SJCRH30 (cell line): ENCODE measurements at places on chromosomes 5 and 9.

- DNase-seq, result no peak
Observed at GRCh38 chr9:110047232-110047954, 160.6 kb downstream of the C9orf152 start.

- DNase-seq, result peak; percentile 32
Observed at GRCh38 chr9:114250235-114250568, 72.7 kb upstream of the ORM1 start.

- DNase-seq, result no peak
Observed at GRCh38 chr9:135295551-135296300, 183.9 kb upstream of the PPP1R26 start.

DNA sequence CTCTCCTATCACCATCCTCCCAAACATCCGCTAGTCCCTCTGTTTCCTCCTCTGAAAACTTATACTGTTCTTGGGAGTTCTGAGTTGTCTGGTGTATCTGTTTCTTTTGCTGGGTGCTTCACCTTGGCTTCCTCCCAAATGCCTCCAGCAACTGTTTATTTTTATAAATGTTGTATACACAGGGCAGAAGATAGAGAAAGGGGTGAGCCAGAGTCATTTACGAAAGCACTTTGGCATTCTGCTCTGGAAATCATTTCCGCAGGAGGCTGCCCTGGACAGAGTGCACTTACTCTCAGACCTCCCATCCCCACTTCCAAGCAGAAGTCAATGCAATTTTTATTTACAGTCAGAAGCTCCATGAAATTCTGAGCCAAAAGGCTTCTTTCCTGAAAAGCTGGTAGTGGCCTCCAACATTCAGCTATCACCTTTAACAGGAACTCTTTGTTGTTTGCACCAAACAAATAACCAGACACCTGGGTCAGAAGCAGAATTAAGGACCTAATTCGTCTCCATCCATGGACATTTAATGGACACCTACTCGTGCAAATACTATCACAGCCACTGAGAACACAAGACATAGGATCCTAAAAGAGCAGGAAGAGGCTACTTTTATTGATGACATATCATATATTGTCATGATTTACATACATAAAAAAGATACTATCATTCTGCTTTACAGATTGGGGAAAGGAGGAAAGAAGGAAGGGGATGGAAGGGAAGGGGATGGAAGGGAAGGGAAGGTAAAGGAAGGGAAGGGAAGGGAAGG is 229.5 kb upstream of the PAPPA start:
- peak; percentile 61 for DNase-seq

DNA sequence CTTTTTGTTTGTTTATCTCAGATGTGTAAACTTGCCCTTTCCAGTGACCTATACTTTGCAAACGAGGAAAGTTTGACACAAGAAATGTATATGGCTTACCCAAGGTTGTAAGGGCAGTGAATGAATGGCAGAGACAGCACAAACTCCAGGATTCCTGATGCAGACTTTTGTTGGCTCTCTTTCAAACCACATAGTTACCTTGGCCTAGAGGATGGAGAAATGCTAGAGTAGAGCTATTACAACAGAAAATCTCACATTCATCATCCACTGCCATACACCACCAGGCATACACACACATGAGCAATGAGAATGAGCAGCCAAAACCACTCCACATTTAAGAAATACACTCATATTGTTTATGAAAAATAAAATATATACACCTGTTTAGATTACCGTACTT is 387.0 kb downstream of the TLR4 start:
- no peak for DNase-seq

- DNase-seq, result no peak
Observed at GRCh38 chr9:109775516-109775915, 4.5 kb upstream of the PALM2AKAP2 start.

- no peak for DNase-seq
Observed at GRCh38 chr5:78568676-78569075, 79.9 kb downstream of the LHFPL2 start.

GRCh38 chr5:125197321-125197720 is 450.9 kb upstream of the ZNF608 start:
- DNase-seq, result no peak

GRCh38 chr5:32462618-32463017 is 18.1 kb upstream of the ZFR start:
- DNase-seq, result no peak

DNA sequence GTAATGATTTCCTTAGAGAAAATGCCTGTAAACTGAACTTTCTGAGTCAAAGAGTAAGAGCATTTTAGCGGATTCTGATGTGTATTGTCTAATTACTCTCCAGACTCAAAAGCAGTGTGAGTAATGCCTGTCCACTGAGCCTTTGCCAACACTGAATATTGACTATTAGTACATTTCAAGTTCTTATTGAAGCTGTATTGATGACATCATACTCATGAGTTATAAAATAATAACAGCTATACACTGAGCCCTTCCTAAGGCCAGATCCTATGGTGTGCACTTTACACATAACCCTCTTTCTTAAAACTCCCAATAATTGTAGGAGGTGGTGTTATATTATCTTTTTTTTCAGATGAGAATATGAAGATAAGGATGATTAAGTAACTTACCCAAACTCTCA is 152.8 kb upstream of the TRPC7 start:
- no peak for DNase-seq

GRCh38 chr5:13708906-13709305 is 235.6 kb downstream of the DNAH5 start:
- no peak for DNase-seq

DNA sequence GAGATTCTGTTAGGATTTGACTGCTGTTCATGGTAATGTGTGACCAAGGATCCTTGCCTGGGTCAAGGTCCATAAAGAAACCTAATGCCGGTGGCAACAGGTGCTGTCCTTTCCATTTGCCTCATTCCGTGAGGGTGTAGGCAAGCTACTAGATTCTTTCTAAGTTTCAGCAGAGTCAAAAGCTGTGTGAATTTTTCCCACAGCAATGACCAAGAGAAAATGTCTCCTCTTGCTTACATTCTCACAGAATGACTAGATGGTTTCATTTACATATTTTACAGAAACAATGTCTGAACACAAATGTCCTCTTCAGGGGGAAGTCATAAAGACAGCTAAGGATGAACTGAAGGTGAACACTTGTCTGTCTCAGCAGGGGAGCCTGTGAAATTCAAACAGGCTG is 75.3 kb upstream of the SV2C start:
- DNase-seq, result no peak

DNA sequence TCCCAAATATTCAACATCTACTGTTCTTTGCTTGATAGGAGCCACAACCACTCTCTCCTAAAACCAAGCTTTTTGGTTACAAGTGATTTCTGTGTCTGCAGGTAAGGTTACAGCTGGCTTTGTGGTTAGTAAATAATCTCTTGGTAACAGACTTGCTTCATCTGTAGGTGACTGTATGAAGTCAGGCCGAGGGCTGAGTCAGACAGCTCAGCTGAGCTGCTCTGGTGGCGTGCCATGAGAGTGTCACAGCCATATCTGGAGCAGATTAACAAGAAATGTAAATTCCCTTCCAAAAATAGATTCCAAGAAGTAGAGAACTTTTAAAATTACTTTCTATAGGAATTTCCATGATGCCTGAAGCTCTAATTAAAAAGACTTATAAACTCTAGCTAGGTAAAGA is 23.7 kb upstream of the TAS2R1 start:
- DNase-seq, result no peak

DNA sequence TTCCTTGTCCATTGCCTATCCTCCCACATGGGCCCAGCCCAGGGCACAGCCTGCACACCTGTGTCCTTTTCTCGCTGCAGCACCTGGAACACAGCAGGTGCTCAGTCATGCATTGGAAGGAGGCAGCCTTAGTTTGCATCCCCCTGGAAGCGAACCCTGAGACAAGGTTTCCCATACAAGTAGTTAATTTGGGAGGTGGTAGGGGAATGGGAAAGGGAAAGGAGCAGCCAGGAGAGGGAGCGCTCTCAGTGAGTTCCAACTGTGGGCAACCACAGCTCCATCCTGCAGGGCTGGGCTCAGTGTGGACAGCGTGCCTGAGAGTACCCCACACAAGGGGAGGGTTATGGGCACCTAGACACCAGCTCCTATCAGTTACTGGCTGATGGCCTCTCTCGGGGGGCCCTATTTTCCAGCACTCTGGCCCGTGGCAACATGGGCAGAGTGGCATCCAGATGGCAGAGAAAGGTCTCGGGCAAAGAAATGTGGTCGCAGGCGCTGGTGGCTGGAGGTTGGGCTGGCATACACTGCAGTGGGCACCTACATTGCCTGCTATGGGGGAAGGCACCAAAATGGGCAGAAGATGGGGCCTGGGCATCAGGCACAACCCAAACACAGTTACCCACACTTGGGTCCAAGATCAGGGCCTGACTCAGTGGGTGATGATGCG is 50.1 kb downstream of the TSPAN17 start:
- DNase-seq, result no peak

- no peak for DNase-seq
Observed at GRCh38 chr5:22314548-22314947, 538.6 kb downstream of the CDH12 start.

DNA sequence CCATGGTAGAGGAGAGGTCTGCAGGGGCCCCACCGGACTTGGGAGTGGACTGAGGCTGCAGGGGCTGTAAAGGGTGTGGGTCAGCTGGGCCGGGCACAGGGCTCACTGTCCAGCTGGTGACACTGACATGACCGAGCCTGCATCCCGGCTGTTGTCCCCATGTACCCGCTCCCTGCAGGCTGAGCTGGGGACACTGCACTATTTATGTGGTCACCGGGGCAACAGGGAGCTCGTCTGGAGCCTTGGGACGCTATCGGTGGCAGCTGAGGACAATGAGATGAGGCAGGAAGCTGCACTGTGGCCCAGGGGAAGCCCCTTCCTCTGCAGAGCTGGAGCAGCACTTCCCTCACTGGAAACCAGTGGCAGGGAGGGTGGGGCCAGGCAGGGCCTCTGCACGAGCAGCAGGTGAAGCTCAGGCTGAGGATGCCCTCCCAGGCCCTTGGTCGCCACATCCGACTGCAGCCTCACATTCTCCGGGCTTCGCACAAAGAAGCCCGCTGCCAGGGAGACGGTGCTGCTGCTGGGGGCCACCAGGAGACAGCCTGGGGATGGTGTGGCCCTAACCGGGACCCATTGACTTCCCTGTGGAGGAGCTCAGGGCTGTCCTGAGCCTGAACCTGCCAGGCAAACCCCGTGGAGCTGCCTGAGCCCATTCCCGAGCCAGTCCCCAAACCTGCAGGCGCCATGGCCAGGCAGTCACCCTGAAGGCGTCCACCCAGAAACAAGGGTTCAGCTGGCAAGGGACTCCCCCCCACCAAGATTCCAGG is 26.4 kb downstream of the ZDHHC11B start:
- DNase-seq, result no peak

DNA sequence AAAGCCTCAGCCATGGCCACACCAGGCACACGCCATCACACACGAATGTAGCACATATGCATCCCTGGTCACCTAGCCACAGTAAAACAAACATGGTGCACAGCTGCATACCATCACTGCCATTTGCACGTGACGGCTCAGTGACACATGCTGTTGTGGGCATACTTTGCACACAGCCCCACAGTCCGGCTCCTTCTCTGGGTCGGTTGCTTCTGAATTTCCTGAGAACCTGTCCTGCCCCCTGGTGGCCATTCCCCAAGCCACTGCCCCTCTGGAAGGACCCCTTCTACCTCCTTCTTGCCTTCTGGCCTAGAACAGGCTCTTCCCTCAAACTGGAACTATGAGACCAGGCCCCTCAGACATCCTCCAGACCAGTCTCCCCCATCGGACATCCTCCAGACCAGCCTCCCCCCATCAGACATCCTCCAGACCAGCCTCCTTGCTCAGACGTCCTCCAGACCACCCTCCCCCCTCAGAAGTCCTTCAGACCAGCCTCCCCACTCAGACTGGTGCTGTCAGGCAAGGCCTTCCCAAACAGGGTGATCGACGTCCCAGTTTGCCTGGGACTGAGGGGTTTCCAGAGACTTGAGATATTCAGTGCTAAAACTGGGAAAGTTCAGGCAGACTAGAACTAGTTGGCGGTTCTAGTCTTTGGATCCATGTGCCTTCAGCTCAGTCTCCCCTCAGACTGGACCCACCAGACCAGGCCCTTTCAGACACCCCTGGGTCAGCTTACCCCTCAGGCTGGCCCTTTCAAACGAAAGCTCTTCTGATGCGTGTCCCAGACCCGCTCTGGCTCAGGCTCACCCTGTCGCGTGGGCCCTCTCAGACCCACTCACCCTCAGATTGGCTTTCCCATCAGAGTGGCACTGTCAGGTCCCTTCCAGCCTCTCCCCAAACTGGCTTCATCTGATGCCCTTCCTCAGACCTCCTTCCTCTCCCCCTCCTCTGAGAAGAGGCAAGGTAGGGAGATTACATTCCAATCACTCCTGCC is 24.3 kb upstream of the ENHO start:
- peak; percentile 81 for DNase-seq

DNA sequence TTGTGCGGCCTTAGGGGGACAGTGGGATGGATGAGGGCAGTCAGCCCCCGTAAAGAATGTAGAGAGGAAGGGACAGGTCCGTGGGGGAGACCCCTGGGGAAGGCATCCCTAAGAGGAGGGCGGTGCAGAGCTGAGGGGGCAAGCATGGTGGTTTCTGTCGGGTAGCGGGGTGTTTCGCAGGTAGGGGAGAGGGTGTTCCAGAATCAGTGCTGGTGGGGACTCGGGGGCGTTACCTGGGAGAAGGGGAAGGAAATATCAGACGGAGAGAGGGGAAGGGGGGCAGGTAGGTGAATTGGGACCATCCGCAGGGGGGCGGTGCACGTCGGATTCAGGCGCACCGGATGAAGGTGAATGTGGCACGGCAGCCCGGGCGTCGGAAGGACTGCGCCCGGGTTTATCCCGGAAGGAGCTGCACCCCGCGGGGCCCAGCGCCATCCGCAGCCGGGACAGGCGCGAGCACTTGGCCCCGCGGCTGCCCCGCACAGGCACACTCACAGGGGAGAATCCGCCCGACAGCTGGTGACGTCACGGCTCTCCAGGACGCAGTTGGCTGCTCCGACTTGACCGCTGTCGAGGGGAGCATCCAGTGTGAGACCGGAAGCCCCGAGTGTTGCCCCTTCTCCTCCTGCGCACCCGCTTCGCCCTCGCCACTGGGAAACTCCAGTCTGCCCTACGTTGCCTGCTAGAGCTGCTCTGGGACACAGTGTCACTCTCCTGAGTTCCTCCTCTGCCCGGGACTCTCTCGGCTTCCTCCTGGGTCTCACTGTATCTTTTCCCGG is 1.3 kb downstream of the CD72 start:
- no peak for DNase-seq

DNA sequence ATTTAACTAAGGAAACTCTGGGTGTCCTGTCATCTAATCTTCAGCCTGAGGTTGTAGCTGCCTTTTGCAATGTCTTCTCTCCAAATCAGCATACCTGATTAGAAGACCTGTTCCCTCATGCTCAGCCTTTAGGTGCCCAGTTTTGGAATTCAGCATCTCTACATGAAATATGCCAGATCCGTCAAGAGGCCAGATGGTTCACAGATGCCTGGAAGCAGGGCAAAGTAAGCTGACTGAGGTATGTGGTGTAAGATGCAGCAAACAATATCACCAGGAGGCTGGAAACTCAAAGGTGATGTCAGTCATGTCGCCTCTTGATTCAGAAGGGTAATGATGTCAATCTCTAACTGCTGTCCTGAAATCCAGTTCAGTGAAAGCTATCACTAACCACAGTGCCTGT is 324.4 kb downstream of the PRELID2 start:
- no peak for DNase-seq
